Thyroid gland (tissue), 4 donors: ENCODE measurements at places on chromosomes 1 and 21. TPM values are rescaled to one million over a fixed set of nuclear protein-coding genes. Genes with fewer than 3 reads are reported as not detected.

DNA sequence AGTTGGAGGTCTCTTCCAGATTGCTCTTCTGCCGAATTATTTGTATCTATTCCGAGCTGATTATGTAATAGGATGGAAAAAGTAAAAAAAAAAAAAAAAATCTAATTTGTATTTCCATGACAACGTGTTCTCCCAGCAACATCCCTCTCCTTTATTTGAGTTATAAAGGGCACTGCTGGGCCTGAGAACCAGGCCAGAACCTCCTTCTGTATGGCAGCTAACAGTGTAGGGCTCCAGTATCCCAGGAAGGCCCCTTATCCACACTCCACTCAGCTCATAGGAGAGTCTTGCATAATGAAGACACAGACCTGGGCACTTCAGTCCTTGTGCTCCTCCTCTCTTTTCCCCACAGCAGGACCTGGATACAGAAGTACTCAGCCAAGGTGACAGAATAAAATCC is 3.7 kb upstream of the IPO9 start:
- no peak for DNase-seq

DNA sequence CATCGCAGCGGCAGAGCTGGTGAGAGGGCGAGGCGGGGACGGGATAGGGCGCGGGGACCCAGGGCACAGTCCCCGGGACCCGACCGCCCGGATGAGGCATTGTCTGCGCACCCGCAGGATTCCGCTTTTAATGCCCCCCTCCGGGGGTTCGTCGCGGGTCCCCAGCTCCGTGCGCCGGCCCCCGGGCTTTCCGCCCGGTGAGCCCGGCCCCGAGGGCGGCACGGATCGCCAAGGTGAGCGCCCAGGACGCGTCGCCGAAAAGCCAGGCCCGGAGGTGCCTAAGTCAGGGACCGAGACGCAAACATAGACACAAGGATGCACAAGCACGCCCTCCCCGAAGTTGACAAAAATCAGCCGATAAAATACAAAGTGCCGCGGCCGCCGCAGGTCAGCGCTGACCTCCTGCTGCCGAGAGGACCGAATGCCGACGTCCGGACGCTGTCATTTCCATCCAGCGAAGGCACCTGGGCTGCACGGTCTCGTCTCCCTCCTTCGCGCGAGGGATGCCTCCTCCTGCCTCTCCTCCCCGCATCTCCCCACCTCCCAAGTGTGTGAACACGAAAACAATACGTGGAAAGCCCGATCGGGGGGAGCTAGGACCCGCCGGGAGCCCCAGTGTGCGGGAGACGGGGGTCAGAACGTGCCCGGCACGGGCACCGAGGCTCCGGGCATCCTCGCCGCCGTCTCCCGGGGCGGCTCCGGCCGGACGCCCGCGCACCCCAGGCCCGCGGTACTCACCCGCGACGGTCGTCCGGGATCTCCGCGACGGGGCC is 101.1 kb upstream of the SOD1 start:
- DNase-seq, result peak; percentile 5

GRCh38 chr1:99227056-99227897 is 37.0 kb upstream of the PLPPR4 start:
- no peak for DNase-seq

DNA sequence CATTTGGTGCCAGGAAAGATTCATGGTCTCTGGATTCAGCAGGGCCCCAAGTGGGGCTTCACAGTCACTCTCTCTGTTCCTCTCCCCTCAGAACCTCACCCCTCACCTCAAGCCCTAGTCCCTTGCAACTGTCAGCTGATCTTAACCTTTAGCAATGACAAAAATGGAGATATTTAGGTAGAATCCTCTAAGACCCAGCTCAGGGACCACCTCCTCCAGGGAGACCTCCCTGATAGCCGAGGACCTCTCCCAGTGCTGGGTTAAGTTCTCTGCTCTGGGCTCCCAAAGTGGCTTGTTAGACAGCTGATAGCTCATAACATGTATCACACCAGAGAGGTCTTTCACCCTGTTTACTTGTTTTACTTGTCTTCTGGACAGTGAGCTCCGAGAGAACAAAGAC is 257.6 kb upstream of the KIAA0040 start:
- no peak for DNase-seq

The SLC25A33 gene
- 16.6 TPM for total RNA-seq

The C1orf226 gene
- 4.0 TPM for total RNA-seq
